ENCODE measurements at places on chromosomes 7 and 10.

DNA sequence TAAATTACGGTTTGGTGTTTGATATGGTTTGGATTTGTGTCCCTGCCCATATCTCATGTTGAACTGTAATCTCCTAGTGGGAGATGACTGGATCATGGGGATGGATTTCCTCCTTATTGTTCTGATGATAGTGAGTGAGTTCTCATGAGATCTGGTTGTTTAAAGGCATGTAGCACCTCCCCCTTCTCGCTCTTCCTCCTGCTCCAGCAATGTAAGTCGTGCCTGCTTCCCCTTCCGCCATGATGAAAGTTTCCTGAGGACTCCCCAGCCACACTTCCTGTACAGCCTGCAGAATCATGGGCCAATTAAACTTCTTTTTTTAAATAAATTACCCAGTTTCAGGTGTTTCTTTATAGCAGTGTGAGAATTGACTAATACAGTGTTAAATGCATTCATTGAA, 116.6 kb downstream of the DOCK4 start:
- DNase-seq = no peak

DNA sequence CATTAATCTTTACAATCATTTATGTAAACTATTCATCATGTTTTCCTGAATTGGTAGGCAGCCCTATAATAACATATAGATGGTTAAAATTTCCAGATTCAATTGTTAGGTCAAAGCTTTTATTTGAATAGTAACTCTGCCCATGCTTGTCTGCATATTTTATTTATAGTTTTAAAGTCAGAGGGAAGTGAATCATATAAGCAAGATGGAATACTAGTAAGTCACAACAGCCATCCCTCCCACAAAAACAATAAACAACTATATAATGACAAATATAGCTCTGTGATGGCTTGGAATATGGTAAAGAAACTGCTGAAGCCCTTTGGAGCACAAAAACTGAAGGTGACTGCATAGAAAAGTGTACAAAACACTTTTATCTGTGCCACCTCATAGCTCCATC, 156.3 kb upstream of the TMEM106B start:
- no peak for DNase-seq

- DNase-seq = no peak
Measured at GRCh38 chr7:15330943-15331342, 230.9 kb downstream of the AGMO start.

- DNase-seq = no peak
Measured at GRCh38 chr7:106206826-106207541, 77.8 kb downstream of the NAMPT start.

DNA sequence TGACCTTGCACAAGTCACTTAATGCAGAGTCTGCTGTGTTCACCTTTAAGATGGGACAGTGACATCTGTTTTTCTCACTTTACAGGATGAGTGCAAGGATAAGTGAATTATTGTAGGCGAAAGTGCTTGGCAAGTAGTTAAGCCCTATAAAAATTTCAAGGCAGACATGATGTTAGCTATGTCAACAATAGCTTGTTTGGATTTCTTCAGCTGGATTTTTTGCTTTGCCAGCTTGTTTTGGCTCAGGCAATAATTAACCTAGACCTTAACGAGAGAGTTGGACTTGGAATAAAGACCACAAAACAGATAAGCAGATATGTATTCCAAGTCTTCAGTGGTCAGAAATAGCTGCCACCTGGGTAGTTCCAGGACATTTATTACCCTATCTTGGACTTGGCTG, 255.2 kb downstream of the ARL4A start:
- no peak for DNase-seq

- DNase-seq = no peak
Measured at GRCh38 chr7:134933460-134934068, 52.7 kb upstream of the AGBL3 start.

Measured in stimulated activated CD4-positive, alpha-beta T cell treated with anti-CD3 and anti-CD28 coated beads, Interleukin-1b, Interleukin-23, amount 100 ng/mL, for 24 hours (primary cell).